ENCODE measurements at places on chromosomes 16 and 17.

DNA sequence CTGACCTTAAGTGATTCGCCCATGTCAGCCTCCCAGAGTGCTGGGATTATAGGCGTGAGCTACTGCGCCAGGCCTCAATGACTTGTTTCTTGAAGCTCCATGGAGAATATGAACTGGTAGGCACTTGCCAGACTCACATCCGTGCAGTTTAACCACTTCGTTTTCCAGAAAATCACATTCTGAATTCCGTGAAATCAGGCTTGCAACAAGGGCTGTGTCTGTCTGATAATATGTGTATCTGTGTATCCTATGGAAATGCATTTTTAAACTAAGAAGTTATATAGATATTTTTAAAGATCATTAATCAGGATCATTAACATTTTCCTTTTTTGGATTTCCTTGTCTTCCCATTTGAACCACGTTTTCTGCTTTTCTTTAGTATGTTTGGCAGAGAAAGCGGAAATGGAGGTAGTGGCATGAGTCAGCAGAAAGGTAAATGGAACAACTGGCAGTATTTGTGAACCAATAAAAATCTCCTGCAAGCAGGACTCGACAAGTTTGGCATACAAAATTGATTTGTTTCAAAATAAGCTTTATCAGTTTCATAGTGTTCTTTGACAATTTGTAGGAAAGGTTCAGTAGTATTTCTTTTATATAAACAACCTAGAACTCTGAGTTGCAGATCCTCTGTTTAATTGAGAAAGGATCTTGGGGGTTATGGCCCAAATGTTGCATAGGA lies 33.0 kb downstream of the USP10 start:
- no peak for DNase-seq

GRCh38 chr17:43860077-43860725 lies 13.2 kb downstream of the CD300LG start:
- DNase-seq, result no peak

DNA sequence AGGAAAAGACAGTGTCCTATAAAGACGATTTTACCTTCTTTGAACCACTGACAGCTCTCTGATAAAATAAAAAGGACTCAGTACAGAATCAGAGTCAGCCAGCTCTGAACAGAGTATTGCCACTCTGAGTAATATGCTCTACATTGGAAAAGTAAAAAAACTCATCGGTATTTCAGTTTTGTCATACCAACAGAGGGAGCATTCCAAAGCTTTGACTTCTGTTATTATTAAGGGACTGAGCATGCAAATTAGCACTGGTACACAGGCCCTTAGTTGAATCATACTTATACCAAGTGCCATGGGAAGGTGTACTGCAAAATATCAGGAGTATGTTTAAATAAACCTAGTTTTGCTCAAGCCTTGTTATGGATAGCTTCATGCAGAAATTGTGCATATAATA lies 509.0 kb upstream of the KIF2B start:
- no peak for DNase-seq

DNA sequence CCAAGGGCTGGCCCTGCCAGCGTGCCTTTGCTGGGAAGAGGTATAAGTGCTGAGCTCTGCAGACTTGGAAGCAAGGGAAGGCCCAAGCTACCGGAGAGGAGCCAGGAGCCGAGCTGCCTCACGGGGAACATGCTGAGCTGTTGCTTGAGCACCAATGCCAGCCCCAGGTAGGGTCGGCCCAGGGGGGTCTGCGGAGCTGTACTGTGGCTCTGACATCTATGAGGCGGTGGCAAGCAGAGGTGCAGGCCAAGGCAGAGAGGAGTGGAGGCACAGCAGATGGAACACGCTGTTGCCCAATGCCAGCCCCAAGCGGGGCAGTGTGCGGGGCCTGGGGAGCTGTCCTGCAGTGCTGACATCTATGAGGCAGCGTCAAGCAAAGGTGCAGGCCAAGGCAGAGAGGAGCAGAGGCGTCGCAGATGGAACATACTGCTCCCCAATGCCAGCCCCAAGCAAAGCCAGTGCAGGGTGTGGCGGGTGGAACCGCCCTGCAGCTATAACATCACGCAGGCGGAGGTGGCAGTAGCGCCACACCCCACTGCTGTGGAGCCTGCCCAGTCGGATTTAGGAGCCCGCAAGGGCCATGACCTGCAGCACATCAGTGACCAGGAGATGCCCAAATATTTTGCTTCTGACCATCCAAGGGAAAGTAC lies 10.0 kb downstream of the GGA2 start:
- DNase-seq, result no peak

DNA sequence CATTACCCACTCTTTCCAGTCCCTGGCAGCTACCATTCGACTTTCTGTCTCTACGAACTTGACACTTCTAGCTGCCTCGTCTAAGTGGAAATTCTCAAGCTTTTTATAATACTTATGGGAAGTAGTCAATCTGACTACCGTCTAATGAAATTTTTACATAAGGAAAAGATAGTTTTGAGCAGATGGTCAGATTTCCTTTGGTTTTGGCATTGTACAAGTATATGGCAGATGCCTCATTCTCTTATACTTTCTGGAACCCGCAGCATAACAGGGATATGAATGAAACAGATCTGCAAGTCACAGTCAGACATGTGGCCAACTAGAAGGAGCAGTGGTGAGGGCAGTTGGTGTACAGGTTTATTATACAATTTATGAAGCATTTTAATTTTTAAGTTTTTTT lies 146.0 kb downstream of the PITPNC1 start:
- no peak for DNase-seq

GRCh38 chr16:79267146-79267545 lies 333.4 kb downstream of the MAF start:
- no peak for DNase-seq

- DNase-seq, result no peak
These were observed 1217.8 kb downstream of the CDH8 start for GRCh38 chr16:60818465-60818864.
